ENCODE measurements at places on chromosomes 2 and 18. TPM values are rescaled to one million over a fixed set of nuclear protein-coding genes. Genes with fewer than 3 reads are reported as not detected.
A peak's percentile ranks its signal among the peaks of the same experiment; 100 is the strongest.

DNA sequence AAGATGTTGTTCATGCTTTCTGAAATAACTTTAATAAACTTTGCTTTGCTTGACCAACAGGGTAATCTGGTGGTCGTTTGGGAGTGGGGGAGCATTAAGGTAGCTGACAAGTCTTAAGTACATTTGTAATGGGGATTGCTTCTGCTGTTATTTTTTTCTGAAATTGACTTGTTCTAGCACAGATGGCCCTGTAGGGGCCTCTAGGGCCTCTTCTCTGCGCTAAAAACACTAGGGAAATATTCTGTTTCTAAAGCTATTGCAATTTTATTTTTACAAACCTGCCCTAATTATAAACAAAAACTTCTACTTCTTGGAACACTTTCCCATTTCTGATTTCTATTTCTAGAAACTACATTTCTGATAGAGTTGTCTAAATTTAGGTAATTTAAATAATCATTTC, 191.3 kb upstream of the KCNJ3 start:
- H3K27ac ChIP-seq, result no peak overlapping the region
- H3K27me3 ChIP-seq, result no peaks in the 10 kb centered on the region
- H3K4me1 ChIP-seq, result no peaks in the 10 kb centered on the region
- no peak overlapping the region for H3K4me3 ChIP-seq

DNA sequence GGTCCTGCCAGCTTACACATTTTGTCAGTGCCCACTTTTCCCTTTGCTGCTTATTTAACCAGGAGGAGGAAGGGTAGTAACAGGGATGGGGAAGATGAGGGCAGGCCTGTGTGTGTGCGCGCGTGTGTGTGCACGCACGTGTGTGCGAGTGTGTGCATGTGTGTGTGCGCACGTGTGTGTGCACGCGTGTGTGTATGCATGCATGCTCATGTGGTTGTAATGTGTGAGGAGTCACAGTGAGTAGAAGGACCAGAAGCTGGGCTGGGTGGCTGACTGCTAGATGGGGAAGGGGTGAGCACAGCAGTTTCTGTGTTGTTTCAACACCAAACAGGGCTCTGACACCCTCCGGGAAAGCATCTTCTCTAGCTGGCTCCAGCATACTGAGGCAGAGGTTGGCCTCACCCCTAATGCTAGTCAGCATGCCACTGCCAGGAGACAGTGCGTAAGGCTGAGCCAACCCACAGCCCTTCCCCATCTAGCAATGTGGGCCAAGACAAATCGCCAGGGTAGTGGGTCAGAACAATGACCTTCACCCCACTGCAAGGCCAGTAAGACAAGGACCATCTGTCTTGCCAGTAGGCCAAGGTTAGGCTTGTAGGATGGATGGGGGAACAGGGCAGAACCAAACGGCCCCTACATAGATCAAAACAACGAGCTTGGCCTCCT, 218.7 kb upstream of the SMAD2 start:
- no peaks in the 10 kb centered on the region for H3K36me3 ChIP-seq
- no peak overlapping the region for H3K4me3 ChIP-seq
- H3K27me3 ChIP-seq, result peaks cover 17% of the 10 kb centered on the region
- H3K27ac ChIP-seq, result no peak overlapping the region

DNA sequence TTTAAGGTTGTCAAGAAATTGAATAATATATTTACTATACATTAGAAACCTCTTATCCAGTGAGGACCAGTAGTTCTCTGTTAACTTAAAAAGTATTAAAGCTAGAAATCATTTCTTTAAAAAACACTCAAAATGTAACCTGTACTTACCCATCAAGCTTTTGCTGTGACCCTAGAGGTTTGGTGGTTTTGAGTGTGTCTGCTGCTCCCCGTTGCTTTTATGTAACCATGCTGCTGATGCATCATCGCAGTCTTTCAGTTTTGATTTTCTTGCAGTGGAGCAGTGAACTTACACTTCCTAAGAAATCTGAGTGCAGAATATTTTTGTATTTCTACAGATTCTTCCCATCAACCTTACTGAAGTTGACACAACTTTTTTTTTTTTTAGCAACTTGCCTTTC, 34.2 kb downstream of the MRPS9 start:
- no peak overlapping the region for H3K4me3 ChIP-seq
- H3K36me3 ChIP-seq, result no peaks in the 10 kb centered on the region
- no peaks in the 10 kb centered on the region for H3K27me3 ChIP-seq
- no peak overlapping the region for H3K27ac ChIP-seq
- DNase-seq, result no peak

The EGR4 gene
- not detected for total RNA-seq

DNA sequence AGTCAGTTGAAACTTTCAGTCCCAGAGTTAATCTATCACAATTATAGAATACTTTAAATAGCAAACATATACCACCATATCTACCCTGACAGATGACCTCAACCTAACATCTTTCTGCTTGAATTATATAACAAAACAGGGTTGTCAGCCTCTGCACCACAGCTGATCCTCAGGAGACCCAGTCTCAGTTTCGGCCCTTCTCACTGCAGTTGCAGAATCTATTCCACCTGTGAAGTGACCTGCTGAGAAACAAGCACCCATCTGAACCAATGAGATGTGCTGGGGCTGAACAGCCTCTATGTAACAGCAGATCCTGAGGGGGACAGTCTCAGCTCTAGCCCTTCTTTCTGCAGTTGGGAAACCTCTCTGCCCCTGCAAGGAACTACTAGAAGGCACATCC, 567.6 kb downstream of the KCNJ3 start:
- H3K27ac ChIP-seq, result no peak overlapping the region
- no peak for DNase-seq
- H3K27me3 ChIP-seq, result no peaks in the 10 kb centered on the region
- no peaks in the 10 kb centered on the region for H3K36me3 ChIP-seq
- H3K4me3 ChIP-seq, result no peak overlapping the region
- no peaks in the 10 kb centered on the region for H3K4me1 ChIP-seq

DNA sequence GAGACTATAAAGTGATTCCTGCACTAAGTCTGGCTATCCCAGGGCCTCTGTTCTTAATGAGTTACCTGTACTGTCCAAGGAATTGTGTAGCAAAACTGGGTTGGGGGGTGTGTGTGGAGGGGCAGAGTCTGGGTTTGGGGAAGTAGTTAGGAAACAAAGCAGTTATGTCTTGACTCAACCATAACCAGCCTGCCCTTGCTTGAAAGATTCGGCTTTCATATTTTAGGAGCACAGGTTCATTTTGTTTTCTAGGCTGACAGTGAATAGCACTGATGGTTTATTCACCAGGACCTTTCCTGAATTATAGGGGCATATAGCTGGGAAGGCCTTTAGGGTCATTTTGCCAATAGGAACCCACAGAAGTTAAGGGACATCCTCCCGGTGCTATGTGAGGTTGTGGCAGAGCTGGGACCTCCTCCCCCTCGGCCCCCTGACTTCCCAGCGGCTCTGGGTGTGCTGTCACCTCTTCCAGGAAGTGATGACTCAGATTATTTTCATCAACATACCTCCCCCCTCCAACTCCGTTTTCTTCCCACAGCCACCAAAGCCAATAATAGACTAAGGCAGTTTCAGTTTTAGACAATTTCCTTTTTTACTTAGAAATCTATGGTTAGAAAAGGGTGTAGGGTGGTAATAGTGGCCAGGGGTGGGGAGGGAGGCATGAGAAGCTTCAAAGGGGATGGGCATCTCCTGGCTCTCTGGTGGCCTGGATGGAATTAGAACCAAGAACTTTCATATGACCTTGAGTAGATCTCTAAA, 44.8 kb downstream of the SETBP1 start:
- no peak overlapping the region for H3K4me3 ChIP-seq
- H3K27ac ChIP-seq, result peak overlapping the region; percentile 69
- DNase-seq, result peak; percentile 81
- H3K27me3 ChIP-seq, result no peaks in the 10 kb centered on the region

DNA sequence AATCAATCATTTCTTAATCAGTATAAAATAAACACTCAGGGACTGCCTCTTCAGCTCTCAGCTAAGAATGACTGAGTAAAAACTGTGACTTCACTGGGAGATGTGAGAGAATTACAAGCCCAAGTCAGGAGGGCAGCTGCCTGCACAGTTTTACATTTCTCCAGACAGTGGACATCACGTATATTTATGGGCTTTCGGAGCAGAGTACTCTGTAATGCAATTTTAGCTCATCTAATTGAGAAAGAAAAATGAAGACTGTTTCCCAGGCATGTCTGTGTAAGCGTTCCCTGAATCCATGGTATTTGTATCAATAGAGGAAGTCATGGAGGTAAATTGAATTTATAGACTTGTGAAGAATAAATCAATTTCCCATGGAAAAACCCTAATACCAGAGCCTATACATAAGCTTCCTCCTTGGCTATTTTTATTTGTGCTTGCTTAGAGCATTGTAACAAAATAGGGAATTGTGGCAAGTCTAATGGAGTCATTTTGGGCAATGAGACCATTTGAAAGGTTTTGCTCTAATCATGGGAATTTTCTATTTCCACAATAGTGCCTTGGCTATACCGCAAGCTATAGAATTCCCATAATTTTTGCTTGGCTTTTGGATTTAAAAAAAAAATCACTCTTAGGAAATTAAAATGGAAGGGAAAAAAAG, 87.2 kb downstream of the SLC5A7 start:
- no peak overlapping the region for H3K27ac ChIP-seq
- no peak overlapping the region for H3K4me3 ChIP-seq
- DNase-seq, result no peak
- H3K27me3 ChIP-seq, result 0 out of 2 replicates have a peak, but pooled peaks cover 9% of the 10 kb centered on the region
- no peaks in the 10 kb centered on the region for H3K36me3 ChIP-seq

- no peak overlapping the region for H3K4me3 ChIP-seq
- peaks cover 7% of the 10 kb centered on the region for H3K4me1 ChIP-seq
- DNase-seq, result no peak
- no peak overlapping the region for H3K27ac ChIP-seq
Observed at GRCh38 chr2:132589111-132589830, 80.7 kb downstream of the LYPD1 start.
